ENCODE measurements at places on chromosomes 13 and 19.

DNA sequence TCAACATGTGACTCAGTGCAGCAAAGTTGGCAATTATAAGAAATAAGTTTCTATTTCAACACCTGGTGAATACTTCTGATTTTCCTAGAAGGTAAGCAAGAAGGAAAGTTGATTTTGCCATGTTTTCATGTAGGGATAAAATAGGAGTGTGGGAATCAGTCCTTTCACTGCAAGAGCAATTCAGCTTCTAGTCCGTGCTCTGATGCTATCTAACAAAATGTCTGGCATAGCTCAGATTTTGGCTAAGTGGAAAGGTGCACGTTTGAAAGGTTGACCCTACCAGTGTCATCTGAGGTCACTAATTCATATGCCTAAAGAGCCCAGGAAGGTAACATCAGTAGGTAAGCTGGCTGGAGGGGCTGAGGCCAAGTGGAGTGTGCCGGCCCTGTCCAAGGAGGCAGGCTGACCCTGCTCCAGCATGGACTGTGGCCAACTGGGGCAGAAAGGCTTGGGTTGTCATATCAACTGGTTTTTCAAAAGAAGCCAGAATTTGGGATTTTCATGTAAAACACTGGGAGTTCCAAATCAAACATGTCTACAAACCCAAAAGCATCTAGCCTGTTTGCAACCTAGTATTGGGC, 38.9 kb upstream of the MEDAG start:
- DNase-seq: no peak

GRCh38 chr19:48556163-48556562, 4.2 kb downstream of the SULT2B1 start:
- DNase-seq: no peak

DNA sequence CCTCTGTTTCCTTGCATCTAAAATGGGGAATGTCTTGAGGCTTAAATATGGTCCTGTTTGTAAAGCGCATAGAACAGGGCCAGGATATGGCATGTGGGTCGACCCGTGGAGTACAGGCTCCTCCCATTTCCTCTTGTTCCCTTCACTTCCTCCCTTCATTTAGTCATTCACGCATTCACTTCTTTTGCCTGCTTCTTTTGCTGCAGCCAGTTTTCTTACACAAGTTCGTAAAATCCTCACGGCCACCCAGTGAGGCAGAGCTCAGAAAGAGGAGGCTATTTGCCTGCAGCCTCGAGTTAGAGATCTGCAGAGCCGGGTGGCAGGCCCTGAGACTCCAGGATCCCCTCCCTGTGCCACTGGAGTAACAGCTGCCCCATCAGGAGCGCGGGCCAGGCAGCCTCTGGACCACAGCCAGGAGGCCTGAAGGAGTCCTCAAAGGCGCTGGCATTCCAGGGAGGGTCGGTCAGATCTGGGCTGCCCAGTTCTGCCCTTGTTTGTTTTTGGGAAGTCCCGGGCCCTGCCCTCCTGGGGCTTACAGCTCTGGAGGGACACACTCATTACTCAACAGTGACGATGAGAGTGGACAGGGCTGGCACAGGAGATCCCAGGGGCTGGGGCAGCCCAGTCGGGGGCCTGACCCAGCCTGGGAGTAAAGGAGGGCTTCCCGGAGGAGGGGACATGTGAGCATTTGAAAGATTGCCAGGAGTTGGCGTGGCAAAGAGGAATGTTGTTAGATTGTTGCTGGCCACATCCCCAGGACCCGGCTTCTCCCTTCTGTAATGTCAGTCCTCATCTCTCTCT, 4.6 kb downstream of the PPP5C start:
- no peak for DNase-seq

DNA sequence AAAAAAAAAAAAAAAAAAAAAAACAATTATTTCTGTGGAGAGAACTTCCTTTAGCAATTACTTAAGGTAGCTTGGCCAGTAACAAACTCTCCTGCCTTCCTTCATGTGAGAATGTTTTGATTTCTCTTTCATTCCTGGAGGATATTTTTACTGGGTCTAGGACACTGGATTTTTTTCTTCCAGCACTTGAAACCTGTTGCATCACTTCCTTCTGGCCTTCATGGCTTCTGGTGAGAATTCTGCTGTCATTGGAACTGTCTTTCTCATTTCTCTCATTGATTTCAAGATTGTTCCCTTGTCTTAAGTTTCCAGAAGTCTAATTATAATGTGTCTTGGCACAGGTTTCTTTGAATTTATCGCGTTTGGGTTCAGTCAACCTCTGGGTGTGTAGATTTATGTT, 19.3 kb upstream of the RAB20 start:
- no peak for DNase-seq

DNA sequence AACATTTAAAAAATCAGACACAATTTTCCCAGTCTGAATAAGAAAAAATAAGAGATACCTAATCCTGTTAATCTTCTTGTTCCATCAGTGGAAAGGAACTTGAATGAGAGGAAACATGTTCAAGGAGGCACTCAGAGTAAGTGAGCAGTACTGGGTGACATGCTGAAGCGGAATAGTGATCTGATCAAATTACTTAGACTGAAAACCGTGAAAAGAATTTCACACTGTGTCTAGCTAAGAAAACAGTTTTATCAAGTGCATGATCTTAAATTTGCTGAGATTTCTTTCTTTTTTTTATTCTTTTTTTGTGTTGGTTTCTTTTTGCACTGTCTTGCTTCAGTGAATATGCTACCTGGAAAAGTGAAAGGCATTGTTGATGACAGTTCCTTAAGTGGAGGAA, 249.5 kb upstream of the SLC10A2 start:
- no peak for DNase-seq

- no peak for DNase-seq
Observed at GRCh38 chr13:63541336-63541735, 2125.7 kb upstream of the PCDH20 start.

DNA sequence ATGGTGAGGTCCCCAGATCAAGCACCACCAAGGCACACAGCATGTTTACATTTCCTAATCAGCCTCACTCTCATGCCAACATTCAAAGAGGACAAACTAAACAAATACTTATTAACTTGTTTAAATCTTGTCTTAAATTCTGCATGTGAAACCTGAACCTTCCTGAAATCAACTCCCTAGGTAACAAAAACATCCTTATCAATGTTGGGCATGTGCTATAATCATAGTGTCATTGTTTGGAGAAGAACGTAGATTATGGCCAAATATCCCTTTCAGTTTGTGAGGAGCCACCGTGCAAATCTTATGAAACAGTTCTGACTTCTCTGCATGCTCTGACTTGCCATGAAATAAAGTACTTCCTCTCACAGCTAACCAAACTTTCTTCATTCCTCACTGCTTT, 123.8 kb downstream of the NDFIP2 start:
- no peak for DNase-seq

DNA sequence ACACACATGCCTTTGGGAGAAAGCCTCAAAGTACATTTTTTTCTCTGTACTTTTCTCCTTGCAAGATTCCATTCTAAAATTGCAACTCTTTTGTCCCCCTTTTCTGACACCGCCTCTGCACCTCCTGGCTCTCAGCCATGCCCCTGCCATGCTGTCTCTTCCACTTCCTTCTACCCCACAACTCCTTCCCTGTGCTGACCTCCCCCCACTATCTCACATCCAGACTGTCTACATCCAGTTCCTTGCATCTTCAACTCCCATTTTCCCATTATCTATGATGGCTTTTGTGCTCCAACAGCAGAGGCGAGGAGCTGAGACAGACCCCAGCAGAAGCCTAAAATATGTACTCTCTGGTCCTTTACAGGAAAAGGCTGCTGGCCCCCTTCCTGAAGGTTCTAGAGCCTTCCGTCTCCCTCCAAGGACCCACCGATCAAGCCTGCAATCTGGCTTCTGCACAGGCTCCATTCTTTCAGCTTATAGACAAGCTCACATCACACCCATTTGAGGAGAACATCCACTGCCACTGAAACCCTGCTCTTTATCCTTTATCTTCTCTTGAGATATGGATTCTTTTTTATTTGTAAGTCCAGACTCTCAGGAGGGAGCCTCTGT, 50.2 kb downstream of the RFX2 start:
- no peak for DNase-seq

GRCh38 chr13:21124852-21125251, 51.5 kb downstream of the SKA3 start:
- DNase-seq: no peak

GRCh38 chr13:107883561-107884175, 331.7 kb downstream of the LIG4 start:
- DNase-seq: peak; percentile 40

GRCh38 chr19:28468701-28469459, 744.1 kb downstream of the UQCRFS1 start:
- DNase-seq: peak; percentile 55

DNA sequence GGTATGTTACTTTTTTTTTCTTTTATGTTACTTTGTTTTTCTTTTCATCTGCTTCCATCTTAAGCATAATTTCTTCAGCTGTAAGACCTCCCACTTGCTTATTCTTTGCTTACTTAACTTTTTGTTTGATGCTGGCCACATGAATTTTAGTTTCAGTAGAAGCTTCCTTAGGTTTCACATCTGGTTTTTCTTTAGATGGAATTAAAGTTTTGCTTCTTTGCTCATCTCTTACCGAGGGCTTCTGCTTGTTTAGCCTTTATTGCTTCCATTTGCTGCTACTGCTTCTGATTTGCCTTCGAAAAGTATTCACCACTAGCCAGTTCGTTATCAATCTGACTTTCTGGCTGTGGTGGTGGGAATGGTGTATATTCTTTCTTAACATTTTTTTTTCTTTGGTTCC, 90.9 kb downstream of the GJA3 start:
- DNase-seq: no peak

- no peak for DNase-seq
Observed at GRCh38 chr19:4064496-4065260, 2.0 kb downstream of the ZBTB7A start.

DNA sequence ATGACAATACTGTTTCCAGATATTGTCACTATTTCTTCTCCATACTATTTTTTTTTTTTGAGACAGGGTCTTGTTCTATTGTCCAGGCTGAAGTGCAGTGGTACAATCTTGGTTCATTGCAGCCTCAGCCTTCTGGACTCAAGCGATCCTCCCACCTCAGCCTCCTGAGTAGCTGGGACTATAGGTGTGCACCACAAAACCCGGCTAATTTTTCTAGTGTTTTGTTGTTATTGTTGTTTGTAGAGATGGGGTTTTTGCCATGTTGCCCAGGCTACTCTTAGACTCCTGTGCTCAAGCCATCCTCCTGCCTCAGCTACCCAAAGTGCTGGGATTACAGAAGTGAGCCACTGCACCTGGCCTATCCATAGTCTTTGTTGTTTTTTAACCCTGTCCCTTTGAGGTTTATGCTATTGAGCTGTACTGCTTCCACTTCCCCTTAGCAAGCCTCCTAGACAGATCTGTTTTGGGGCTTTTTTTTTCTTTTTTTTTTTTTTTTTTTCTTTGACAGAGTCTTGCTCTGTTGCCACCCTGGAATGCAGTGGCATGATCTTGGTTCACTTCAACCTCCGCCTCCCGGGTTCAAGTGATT, 27.6 kb upstream of the MAP3K10 start:
- DNase-seq: no peak

- no peak for DNase-seq
Observed at GRCh38 chr19:47523473-47523872, 8.6 kb upstream of the NAPA start.

GRCh38 chr19:45275370-45275971, 24.4 kb downstream of the MARK4 start:
- no peak for DNase-seq

- DNase-seq: no peak
Observed at GRCh38 chr13:46129124-46129523, 24.3 kb upstream of the CPB2 start.

DNA sequence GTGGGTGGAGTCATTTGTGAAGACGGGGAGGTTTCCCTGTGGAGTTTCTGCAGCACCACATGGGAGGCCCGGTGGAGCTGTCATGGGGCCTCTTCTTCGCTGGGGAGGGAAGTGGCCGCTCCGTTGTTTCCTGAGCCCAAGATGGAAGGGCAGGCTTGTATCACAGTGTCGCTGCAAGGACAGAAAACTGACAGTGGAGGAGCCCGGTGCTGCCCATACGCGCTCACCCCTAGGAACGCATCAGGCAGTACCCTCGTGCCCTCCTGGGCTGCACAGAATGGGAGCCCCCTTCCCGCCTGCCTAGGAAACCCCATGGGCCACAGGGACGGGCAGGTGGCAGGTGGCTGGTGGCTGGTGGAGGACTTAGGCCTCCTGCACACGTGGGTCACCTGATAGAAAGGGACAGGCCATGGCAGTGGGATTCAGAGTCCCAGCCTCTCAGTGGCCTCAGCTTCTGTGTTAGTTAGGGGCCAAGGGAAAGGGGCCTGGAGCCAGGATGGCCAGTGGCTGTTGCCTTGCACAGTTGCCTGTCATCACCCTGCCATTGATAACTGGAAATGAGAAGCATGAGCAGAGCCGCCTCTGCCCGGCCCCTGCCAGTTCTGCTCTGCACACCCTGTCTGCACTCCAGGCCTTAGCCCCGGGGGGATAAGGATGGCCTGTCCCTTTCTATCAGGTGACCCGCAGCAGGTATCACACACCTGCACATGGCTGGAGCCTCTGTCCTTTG, 7.6 kb downstream of the COL4A2 start:
- DNase-seq: no peak

Measured in AG09309 (cell line).